ENCODE measurements at places on chromosomes 16 and 17.

DNA sequence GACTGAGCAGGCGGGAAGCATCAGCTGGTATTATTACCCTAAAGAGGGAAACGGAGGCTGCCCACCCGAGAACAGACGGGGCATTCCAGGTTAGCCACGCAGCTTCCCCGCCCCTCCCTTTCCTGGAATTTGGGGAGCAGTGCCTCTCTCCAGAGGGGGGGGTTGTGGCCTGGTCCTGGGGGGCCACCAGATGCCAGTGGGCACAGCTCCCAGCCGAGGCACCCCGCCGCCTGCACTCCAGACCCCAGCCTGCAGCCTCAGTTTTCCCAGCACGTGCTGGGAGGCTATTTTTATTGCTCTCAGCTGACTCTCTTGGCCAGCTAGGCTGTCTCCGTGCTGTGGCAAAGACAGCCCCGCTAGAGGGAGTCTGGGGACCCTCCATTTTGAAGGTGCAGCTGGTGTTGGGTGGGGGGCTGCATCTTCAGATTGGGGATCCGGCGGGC is 62.7 kb upstream of the GSE1 start:
- DNase-seq = no peak

DNA sequence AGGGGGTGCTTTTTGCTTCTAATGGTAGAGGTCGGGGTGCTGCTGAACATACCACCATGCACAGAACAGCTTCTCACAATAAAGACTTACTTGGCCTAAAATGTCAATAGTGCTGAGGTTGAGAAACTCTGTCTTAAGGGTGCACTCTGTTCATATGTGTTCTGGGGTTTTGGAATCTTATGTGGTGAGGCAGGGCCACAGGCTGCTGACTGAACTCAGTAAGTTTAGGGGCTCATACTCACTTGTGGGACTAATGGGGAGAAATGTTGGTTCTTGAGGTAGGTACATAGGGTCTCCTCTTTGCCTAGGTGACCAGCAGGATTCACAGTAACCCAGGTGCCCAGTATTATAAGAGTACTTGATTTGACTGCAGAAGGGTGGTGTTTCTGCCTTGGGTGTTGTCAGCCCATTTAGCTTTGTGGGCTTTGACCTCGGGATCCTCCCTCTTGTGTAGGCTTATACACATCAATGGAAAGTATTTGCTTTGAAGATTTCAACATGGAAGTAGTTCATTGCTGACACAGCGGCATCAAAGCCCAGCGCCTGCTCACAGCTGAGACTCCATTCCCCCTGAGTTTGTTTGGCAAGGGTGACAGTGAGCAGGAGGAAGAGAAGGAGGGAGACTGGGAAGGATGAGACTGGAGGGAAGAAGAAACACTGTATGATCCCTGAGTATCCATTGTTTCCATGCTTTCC is 17.2 kb downstream of the SLC7A6 start:
- no peak for DNase-seq

DNA sequence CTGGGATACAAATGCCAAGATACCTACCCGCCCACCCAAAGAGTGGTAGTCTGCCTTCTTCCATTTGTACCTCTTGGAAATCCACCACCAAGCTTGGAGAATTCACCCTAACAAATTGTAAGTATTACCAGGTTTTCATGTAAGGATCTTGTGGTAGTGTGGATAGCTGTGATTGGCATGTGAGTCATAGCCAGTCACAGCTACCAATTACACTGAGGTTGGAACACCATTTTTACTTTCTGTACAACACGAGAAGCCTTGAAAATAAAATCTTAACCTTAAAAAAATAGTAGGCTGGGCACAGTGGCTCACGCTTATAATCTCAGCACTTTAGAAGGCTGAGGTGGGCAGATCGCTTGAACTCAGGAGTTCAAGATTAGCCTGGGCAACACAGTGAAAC is 18.5 kb upstream of the SLC35G3 start:
- no peak for DNase-seq

- DNase-seq = no peak
Measured at GRCh38 chr17:44905006-44906000, 6.1 kb upstream of the EFTUD2 start.

DNA sequence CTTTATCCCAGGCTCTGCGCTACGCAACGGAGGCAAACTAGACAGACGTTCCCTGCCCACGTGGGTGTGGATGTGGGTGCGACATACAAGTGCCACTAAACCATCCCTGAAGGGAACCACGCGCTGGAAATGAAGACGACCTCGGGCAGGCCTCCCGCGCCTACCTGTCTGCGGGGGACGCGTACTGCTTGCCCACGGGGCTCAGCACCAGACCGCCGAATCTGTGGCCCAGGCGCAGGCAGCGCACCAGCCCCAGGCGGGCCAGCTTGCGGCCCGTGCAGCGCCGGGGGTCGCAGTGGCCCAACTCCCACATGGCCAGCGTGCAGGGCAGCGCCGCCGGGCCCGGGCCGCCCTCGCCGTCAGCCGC is 480 bp downstream of the TSR3 start:
- no peak for DNase-seq

DNA sequence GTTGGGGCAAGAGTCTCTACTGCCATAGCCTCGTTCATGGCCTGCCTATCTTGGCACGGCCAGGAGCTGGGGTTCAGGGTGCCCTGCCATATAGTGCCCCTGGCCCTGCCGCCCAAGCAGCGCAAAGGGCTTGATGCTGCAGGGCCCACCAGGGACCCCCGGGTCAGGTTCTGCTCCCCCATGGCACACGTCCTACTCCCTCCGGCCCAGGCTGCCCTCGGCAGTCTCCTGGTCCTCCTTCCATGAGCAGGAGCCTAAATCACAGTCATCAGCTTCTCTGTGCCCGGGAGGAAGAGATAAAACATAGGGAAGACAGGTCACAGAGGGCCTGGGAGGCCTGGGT is 55.9 kb upstream of the MTSS2 start:
- DNase-seq = no peak

- no peak for DNase-seq
Measured at GRCh38 chr17:67035131-67036083, 8.9 kb upstream of the CACNG1 start.

DNA sequence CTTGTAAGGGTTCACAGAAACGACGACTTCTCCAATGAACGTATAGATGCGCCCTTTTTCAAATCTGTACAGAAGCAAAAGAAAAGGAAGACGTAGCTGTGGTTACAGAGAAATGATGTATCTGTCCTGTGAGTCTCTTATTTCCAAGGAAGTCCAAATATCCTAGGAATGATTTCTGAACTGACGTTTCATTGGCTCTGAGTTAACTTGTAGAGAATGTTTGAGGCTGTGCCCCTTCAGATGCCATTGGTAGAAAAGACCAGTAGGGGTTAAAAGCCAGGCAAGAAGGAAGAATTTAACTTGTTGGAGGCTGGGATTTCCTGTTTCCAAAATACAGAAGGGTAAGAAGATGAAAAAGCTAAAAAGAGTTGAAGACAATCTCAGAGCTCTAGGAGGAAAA is 96.2 kb downstream of the MYO1D start:
- DNase-seq = no peak

- no peak for DNase-seq
Measured at GRCh38 chr17:4969047-4969550, 1.5 kb upstream of the SPAG7 start.

DNA sequence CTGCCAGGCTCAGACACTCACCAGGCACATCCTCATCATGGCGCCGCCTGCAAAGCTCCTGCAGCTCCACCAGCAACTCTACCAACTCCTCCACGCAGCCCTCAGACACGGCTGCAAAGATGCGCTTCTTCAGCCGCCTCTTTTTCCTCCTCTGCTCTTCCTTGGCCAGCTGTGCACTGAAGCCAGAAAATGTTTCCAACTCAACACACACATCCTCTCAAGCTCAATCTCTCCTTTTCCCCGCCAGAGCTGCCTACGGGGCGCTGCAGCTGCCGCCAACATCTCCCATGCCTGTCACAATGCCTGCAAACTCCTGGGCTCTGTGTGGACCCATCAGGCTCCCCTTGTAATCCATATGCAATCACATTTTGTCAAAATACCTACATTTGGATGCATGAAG is 14.2 kb downstream of the TRPV3 start:
- DNase-seq = no peak

DNA sequence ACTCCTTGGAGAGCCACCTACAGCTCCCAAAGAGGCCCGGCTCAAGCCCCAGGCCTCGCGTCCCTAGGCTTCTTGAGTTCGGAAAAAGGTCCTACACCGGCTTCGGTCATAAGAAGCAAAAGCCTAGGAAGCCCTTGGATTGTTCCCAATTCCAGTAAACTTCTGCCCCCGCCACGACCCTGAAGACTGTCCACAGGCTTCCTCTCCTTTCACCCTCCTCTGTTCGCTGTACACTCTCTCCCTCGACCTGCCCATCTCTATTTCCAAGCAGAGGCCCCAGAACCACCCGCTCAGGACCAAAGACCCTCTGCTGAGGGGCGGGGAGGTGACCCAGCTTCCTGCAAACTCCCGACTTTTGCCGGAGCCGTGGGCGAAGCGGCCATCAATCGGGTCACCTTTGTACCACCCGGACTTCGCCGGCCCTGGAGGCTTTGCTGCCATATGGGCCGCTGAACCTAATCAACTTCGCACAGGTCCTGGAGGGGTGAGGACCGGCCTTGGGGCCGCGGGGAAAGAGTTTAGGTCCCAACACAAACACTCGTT is 2.7 kb downstream of the HOXB2 start:
- DNase-seq = no peak

DNA sequence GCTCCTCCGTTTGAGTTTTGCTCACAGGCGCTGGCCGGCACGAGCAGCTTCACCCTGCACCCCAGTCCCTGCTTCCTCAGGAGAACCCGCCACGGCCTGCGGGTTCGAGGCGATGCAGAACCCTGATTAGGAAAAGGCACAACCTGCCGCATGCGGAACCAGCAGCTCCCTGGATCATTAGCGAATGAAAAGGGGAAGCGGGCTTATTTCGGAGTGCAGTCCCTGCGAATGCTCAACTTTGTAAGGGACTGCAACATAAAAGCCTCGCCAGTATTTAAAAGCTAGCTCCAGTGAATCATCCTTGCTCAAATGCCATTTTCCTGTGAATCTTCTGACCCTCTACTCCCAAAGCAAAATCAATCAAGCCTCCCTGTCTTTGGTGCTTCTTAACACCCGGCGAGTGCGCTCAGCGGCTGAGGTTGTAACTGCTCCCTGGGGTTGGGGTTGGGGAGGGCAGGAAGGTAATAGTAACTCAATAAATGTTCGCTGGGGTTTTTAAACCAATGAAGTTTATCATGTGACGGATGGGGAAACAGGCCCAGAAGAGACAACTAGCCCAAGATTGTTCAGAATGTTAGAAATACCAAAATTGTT is 678 bp upstream of the AKAP10 start:
- DNase-seq = no peak

- no peak for DNase-seq
Measured at GRCh38 chr17:63943745-63944144, 11.6 kb upstream of the CD79B start.
